Activated naive CD4-positive, alpha-beta T cell treated with anti-CD3 and anti-CD28 coated beads, Interleukin-2, amount 50 U/mL, for 16 hours (primary cell): ENCODE measurements at places on chromosomes 4 and X.

DNA sequence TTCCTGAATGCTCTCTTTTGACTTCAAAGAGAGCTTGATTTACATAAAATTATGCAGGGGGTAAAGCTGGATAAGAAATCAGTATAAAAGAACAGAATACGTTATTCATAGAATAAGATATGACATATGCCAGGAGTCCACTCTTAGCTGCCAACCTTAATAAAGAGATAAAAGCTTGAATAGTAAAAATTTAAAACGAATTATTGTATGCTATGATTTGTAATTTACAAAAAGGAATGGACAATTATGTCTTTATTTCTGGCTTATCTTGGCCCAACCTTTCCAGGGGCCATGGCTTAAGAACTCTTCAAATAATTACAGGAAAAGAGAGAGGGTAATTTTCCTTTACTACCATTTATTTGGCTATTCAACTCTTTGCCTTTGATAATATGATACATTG is 192.2 kb upstream of the ITM2A start:
- no peak for DNase-seq

DNA sequence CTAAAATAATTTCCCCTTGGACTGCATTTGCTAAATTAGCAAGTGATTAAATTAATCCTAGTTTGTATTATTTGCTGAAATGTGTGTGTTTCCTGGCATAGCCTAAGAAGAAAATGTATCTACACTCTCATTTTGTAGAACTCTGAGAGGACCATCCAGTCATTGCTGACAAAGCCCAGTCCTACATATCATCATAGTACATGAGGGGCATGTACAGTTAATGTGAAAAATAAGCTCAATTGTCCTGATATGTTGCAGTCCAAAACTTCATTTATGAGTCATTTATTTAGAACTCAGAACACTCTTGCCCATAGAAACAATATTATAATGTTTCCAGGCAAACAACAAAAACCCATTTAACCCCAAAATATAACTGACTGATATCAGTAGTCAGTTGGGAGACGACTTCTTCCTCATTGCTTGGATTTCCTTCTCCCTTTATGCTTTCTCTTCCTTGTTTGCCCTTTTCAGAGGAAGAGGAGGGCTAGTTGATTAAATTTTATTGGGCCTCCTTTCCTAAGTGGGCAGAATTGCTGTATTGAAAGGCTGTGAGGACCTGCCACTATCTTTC is 26.9 kb upstream of the BBS12 start:
- no peak for DNase-seq

GRCh38 chr4:168648929-168649328 is 152.1 kb downstream of the PALLD start:
- no peak for DNase-seq

- no peak for DNase-seq
These were observed 708.1 kb downstream of the GLUD2 start for GRCh38 chrX:121755541-121755940.

DNA sequence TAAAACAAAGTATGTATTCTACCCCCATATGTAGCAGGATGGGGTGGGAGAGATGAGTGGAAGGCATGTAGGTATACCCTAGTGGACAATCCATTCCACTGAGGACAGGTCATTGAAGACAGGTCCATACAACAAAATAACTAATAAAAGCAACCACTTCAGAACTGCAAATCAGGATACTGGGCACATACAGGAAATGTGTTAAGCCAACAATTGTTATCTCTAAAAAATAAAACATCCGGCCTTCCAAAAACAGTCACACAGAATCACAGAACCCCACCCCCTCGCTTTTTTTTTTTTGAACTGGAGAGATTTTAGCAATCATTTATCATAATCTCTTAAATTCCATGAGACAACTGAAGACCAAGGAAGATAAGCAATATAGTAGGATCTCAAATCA is 112.9 kb downstream of the FRYL start:
- no peak for DNase-seq

DNA sequence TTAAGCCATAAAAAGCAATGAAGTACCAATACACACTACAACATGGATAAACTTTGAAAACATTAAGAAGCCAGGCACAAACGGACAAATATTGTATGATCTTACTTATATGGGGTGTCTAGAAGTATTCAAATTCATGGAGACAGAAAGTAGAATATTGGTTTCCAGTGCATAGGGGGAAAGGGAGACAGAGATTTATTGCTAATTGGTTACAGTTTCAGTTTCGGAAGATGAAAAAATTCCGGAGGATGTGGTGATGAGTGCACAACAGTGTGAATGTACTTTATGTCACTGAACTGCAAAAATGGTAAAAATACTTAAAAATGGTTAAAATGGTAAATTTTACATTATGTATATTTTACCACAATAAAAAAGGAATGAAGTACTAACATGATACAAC is 5.1 kb upstream of the PRDX4 start:
- DNase-seq: no peak

GRCh38 chr4:156981262-156981769 is 9.7 kb upstream of the PDGFC start:
- DNase-seq: no peak

DNA sequence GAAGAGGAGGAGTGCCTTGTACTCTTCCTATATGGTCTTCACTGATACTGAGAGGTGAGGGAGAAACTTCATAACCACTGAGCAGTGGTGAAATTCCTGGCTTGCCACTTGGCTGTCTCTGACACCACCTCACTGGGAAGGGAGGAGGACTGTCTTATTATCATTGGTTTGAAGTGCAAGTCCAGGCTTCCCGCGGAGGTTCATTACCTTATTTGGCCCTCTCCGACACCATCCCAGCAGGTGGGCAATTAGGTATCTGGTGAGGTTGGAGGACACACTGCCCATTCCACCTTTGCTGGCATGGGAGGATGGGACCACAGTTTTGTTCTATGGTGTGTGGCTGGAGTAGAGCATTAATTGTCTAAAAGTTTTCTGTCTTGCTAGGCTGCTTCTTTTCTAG is 206.1 kb downstream of the LHFPL1 start:
- no peak for DNase-seq

- no peak for DNase-seq
These were observed 45.5 kb downstream of the PRDM5 start for GRCh38 chr4:120877021-120877420.

DNA sequence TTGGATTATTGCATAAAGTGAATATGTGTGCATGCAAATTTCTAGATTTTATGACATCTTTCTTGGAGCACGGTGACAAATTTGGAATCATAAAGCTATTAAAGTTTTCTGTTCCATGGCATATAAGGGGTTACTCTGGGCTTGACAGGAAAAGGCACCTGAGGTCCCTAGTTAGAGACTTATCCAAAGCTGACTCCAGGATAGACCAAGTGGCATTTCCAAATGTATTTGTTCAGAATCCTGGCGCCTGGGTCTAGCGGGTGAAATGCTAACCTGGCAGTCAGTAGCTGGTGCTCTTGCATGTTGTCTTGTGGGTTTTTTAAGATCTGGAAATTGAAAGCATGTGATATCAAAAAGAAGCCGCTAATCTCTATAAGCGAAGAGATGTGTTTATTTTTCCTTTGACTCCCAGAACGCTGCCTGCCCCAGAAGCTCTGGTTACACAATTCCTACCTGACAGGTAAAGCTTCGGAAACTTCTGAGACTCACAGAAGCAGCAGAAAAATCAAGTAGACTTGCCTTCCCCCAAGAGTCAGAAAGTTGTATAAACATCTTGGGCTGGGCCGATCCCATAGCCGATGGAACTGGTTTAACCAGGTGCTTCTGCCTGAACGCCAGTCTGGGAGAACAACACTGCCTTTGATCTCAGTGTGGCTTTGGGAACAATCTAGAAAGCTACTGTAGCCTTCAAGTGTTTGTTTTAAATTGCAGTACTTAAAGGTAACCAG is 12.9 kb upstream of the ZCCHC4 start:
- DNase-seq: no peak

DNA sequence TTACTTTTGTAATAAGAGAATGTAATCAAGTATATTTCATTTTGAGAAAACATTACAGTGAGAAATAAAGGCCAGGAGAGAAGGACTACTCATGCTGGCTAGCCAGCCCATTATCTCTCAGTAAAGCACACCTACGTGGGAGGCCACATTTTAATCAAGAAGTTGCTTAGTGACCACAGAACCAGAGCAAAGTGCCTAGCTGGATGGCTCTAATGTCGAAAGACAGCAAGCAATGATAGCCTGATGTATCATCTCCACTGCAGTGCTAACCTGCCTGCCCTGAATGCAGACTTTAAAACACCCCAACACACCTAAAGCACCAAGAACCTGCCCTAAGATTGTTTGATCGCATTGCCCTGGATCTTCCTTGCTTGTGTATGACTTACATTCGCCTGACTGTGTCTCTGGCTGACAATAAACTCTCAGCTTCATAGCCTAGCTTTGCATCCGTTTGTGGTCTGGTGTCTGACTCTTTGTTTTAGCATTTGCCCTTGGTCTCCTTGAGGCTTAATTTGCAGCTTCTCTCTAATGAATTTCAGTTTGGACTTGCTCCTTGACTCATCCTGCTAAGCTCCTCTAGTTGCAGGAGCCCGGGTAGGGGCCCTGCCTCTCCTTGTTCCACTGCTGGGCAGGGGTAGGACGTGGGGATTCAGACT is 31.4 kb upstream of the SOWAHD start:
- no peak for DNase-seq

DNA sequence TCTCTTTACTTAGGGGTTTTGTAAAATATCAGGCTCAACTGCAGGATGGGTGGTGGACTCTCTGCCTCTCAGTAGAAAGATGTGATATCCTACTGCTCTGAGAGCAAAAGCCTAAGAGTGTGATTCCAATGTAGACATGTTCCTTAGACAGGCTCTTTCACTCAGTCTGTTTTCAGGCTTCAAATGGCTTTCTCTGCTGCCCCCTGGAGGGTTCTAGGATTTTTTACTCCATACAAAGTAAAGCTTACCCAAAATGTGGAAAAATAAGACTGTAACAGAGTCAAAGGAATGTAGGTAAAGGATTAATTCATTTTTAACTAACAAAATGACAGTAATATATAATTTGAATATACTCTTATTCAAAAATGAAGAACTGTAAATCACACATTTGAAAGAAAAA is 32.1 kb downstream of the ZGRF1 start:
- peak; percentile 24 for DNase-seq

- DNase-seq: no peak
These were observed 1.2 kb downstream of the MGST2 start for GRCh38 chr4:139666735-139667281.

GRCh38 chr4:1596393-1596792 is 87.7 kb downstream of the FAM53A start:
- no peak for DNase-seq

DNA sequence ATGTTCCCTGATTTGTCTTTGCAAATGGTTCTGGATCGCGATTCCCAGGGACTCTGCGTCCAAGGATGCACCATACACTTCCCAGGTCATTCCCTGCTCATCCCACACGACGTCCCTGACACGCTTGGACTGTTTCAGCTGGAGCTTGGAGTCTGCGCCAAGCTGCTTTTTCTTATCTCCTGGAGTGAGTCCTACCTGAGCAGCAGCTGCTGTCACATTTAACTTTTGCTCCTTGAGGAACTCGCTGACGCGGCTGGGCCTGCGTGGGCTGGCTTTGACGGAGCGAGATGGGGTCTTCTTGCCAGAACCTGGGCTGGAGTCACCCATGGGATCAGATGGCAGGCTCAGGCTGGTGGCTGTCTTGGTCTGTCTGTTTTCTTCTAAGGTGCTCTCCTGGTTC is 59.6 kb downstream of the GPRIN3 start:
- DNase-seq: no peak

GRCh38 chrX:37545066-37545465 is 26.4 kb upstream of the LANCL3 start:
- DNase-seq: no peak

GRCh38 chr4:106096454-106096853 is 201.2 kb downstream of the NPNT start:
- DNase-seq: no peak

- no peak for DNase-seq
These were observed 217.6 kb downstream of the PRR32 start for GRCh38 chrX:127037159-127037558.

- no peak for DNase-seq
These were observed 56.5 kb downstream of the ANTXR2 start for GRCh38 chr4:80016506-80016905.

DNA sequence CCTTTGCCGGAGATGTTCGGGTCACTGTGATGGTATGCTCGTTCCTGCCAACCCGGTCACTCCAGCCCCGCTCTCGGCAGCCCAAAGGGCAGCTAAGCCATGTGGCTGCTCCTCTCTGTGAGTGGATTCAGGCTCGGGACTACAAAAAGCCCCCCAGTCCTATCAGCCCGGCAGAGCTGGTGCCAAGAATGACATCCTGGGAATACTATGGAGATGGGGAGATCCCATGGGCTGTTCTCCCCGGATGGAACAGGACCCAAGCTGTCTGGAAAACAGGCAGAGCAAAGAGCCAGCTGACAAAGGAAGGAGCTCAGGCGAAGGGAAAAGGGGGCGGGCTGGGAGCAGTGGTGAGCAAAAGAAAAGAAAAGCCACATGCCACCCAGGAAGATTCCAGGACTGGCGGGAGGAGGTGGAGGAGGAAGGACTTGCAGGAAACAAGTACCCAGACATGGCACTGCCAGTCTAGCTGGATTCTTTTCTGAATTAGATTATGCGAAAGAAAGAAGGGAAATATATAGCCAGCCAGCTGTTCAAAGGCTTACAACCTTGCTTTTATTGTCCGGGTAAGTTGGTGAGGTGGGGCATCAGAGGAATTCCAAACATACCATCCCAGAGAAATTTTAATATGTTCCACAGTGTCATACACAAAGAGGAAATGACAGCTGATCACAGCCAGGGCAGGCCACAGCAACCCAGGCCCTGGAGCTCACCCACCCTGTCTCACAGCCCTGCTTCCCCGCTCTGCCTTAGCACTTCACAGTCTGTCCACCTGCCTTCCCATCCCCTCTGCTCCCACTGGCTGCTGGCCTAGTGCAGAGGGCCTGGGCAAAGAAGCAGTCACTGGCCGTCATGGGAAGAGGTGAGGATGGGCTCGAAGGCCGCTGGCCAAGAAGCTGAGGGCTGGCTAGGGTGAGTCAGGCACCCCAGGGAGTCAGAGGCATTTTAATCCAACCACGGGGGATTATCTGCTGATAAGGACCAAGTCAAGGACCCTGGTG is 3.4 kb downstream of the NDP start:
- no peak for DNase-seq

DNA sequence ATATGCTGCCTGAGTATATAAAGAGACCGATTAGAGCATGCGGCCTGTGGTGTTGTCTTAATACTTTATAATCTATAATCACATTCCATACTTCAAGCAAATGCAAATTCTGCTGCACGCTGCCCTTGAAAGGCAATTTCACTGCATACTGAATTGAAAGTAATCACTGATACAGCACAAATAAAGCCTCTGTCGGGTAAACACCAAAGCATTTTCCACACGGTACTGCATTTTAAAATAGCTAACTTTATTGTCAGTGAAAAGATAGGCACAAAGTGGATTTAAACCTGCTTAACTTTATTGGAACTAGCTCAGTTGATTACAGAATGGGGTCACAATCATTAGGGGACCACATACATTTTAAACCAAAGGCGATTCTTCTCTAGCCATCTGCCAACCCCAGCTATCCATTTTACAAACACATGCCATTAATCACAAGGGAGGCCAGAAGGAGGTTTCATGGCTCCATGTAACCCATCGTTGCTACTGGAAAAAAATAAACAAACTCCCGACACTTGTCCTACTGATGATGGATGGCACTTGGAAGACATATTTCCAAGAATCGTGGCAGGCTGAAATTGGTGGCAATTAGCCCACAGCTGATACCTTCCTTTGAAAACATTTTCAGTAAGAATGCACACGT is 65.9 kb downstream of the AMOT start:
- no peak for DNase-seq
